ENCODE measurements at places on chromosomes 5 and 9.

DNA sequence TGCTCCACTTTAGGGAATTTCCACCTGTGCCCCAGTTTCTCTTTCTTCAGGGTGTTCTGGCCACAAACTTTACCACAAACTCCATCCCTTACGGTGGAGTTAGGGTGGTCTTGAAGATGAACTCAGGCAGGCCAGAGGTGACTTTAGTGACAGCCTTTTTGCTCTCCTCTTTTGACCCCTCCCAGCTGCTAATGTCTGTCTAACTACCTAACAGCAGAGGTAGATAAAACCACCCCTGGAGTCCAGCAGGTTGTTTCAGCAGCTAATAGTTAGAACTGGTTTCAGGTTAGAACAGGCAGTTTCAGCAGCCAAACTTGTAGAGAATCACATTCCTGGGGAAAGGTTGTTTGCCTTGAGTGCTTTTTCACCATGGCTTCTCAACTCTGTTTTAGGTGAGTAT, 971.3 kb upstream of the CDH18 start:
- DNase-seq: no peak

DNA sequence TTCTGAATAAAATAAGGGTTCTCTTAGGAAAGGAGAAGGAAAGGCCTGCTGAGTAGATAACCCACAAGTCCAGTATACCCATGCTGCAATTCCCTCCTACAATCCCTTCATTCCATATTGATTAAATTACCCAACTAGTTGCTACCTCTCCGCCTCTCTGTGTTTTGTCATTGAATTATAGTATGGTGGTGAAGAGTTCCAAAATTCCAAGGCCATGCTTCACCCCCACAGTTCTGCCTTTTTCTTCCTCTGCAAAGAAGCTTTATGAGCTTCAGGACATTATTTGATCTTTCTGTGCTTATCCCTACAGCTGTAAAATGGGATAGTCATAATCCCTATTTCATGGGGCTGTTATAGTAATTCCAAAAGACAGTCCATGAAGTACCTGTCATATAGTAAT, 215.6 kb downstream of the ACTL7B start:
- no peak for DNase-seq

GRCh38 chr9:1536522-1537170, 478.5 kb upstream of the SMARCA2 start:
- DNase-seq: no peak

- no peak for DNase-seq
Measured at GRCh38 chr9:85392260-85392659, 349.5 kb downstream of the AGTPBP1 start.

- DNase-seq: no peak
Measured at GRCh38 chr9:101362450-101362849, 22.4 kb downstream of the BAAT start.

Data from activated CD4-positive, CD25-positive, alpha-beta regulatory T cell treated with anti-CD3 and anti-CD28 coated beads, Interleukin-2, amount 50 U/mL, for 16 hours (primary cell).